Vagina (tissue), 2 donors: ENCODE measurements at places on chromosomes 6 and 20.

DNA sequence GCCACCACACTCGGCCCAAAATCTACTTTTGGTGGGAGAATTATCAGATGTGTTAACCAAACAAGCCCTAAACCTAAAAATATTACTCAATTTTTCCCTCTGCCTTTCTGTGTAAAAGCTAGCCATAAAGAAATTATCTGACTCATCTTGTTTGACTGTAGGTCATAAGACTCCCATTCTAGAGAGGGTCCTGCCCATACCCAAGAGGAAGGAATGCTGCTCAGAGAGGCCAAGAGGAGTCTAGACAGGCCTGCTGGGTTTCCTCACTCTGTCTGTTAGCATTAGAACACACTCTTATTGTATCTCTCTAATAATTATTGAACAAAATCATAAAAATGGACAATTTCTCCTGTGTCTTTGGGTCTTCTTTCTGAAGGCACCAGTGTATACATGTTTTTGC is 26.1 kb downstream of the C6orf141 start:
- H3K4me1 ChIP-seq: no peaks in the 10 kb centered on the region
- H3K36me3 ChIP-seq: no peaks in the 10 kb centered on the region
- no peak overlapping the region for H3K4me3 ChIP-seq
- no peak for DNase-seq

- H3K27ac ChIP-seq: no peak overlapping the region
- H3K4me3 ChIP-seq: no peak overlapping the region
- H3K4me1 ChIP-seq: no peaks in the 10 kb centered on the region
Observed at GRCh38 chr6:96649926-96650325, 87.0 kb downstream of the FHL5 start.

DNA sequence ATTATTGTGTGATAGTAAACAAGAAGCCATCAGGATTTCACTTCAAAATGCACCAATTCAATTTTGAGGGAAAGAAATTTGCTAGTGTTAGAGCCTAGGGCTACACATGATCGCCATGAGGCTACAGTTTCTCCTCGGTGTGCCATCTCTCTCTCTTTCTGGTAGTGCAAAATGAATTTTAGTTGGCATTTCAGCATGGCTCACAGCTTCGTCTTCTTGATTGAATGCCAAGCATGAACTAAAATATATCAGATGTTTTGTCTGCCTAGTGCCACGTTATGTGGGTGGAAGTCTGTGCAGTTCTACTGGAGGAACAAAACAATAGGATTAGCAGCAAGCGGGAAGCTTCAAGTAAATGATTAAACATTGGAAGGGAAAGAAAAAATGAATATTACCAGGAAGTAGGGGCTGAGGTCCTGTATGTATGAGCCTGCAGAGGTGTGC is 6.8 kb upstream of the MRAP2 start:
- no peak overlapping the region for H3K27ac ChIP-seq
- no peak overlapping the region for H3K4me3 ChIP-seq
- DNase-seq: no peak
- peaks cover 28% of the 10 kb centered on the region for H3K4me1 ChIP-seq
- H3K27me3 ChIP-seq: no peaks in the 10 kb centered on the region
- no peaks in the 10 kb centered on the region for H3K36me3 ChIP-seq

- no peaks in the 10 kb centered on the region for H3K36me3 ChIP-seq
- DNase-seq: no peak
Observed at GRCh38 chr20:14829906-14830305, 492.5 kb upstream of the FLRT3 start.

DNA sequence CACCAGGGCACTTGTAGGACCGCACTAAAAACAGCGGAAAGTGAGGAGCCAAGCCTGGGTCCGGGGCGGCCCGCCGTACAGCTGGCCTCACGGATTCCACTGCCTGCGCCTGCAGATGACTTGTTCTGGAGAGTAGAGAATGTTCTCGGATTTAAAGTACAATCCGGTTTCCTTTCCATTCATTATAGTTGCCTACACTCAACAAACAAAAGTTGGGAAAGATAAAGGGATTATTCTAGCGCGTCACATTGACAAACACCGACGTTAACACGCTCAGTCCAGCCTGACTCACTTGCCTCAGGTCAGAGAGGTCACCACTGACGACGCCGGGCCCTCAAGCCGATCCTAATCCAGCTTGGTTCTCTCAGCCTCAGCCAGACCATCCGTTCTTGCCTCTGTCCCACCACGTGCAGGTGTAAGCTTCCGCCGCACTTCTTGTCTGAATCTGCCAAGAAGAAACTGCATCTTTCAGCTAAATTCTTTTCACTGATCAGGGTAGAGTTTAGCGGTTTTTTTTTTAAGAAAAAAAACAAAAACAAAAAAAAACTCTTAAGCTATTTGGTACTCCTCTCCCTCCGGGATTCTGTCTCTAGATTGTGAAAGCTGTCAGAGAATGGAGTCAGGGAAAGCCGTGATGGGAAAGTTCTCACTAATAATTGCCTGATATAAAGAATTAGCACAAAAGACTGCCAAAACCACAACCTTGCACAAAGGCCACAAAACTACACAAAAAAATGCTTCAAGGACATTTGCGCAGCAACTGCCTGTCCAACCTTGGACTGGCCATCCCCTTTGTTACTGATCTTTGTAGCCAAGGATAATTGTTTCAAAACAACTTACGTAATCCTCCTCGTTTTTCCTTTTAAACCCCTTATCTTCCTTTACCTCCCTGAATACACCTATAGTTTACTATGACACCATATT is 1.1 kb upstream of the PHF10 start:
- H3K4me1 ChIP-seq: peaks cover 34% of the 10 kb centered on the region
- DNase-seq: peak; percentile 89
- no peaks in the 10 kb centered on the region for H3K27me3 ChIP-seq
- no peaks in the 10 kb centered on the region for H3K36me3 ChIP-seq
- H3K27ac ChIP-seq: peak overlapping the region; percentile 92

- H3K27me3 ChIP-seq: no peaks in the 10 kb centered on the region
- no peak overlapping the region for H3K27ac ChIP-seq
- H3K4me1 ChIP-seq: no peaks in the 10 kb centered on the region
- DNase-seq: no peak
Observed at GRCh38 chr6:122709922-122710512, 69.5 kb upstream of the FABP7 start.

DNA sequence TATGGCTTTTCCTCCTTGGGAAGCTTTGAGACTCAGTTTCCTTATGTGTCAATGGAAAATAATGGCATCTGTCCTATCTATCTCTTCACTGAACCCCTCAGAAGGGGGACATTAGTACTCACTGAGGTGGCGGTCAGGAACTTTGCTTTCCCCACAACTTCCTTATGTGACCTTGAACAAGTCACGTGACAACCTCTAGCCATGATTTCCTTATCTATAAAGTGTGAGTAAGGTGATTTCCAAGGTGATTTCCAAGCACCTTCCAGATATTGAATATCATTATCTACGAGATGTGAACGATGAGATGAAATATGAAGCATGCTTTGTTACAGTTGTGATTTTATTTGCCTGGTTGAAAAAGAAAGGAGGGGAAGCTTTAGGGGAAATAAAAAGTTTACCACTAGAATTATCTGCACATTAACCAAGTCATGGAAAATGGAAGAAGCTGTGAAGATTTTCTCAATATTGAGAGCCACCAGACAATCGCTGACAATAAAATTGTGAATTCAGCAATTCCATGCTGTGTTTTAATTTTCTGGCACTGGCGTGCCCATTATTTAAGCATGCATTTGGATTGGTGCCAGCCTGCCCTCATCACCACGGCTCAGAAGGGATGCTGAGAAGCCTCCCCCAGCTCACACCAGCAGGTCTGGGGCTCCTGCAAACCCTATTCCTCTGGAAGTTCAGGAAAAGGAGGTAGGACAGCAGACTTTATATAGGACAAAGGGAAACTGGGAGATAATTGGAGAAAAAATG is 255.3 kb downstream of the CD83 start:
- no peaks in the 10 kb centered on the region for H3K27me3 ChIP-seq
- H3K27ac ChIP-seq: no peak overlapping the region
- no peak overlapping the region for H3K4me3 ChIP-seq
- no peaks in the 10 kb centered on the region for H3K36me3 ChIP-seq

DNA sequence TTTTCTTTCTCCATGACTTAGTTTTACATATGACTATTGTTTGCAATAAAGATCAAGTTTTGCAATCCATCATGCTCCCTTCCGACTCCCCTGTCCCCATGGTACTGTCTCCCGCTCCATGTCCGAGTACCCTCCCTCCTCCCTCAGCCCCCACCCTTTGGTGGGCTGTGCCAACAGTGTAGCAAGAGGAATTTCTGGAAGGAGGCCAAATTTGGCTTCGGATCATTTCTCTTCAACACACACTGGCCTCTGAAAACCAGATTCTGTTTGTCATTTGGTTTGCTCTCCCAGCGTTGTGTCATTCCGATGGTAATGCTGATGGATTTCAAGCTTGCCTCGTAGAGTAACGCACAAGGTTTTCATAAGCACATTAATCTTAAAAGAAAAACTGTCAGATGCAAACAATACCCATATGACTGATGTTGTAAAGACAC is 22.9 kb upstream of the PAX1 start:
- H3K4me3 ChIP-seq: no peak overlapping the region
- no peak overlapping the region for H3K27ac ChIP-seq
- no peaks in the 10 kb centered on the region for H3K4me1 ChIP-seq
- no peaks in the 10 kb centered on the region for H3K36me3 ChIP-seq
- no peaks in the 10 kb centered on the region for H3K27me3 ChIP-seq

DNA sequence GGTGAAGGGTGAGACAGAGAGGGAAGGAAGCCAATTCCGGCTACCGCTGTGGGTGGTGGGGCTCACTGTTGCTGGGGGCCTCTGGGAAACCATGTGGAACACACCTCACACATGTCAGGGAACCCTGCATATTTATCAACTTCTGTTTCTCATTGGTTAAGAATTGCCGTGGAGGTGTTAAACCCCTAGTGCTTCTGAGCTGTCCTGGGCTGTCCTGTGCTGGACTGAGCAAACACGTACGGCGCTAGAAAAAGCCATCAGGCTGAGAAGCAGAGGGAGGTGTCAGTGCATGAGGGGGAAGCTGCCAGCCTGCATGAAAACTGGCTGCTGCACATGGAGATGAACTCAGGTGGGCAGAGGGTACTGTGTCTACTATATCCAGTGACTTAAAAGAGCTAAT is 103.9 kb upstream of the JAG1 start:
- H3K27me3 ChIP-seq: no peaks in the 10 kb centered on the region
- no peak for DNase-seq
- H3K4me3 ChIP-seq: no peak overlapping the region
- peaks cover 11% of the 10 kb centered on the region for H3K4me1 ChIP-seq

DNA sequence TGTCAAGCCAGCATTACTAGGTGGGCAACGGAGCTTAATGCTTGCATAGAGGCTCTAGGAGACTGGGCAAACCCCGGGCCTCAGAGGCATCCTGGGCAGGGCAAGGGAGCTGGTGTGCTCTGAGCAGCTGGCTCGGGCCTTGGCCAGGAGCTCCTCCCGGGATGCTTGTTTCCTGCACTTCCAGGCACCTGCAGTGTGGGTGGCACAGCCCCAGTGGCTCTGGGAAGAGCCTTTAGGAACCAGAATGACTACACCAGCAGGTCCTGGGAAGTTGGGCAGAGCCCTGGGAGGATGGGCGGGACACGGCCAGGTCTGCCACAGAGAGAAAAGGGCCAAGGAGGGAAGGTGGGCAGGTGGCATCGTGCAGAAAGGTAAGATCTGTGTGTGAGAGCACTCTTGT is 80.4 kb upstream of the CD93 start:
- H3K27ac ChIP-seq: no peak overlapping the region
- H3K36me3 ChIP-seq: no peaks in the 10 kb centered on the region
- H3K27me3 ChIP-seq: no peaks in the 10 kb centered on the region
- no peak overlapping the region for H3K4me3 ChIP-seq
- H3K4me1 ChIP-seq: peaks cover 8% of the 10 kb centered on the region

DNA sequence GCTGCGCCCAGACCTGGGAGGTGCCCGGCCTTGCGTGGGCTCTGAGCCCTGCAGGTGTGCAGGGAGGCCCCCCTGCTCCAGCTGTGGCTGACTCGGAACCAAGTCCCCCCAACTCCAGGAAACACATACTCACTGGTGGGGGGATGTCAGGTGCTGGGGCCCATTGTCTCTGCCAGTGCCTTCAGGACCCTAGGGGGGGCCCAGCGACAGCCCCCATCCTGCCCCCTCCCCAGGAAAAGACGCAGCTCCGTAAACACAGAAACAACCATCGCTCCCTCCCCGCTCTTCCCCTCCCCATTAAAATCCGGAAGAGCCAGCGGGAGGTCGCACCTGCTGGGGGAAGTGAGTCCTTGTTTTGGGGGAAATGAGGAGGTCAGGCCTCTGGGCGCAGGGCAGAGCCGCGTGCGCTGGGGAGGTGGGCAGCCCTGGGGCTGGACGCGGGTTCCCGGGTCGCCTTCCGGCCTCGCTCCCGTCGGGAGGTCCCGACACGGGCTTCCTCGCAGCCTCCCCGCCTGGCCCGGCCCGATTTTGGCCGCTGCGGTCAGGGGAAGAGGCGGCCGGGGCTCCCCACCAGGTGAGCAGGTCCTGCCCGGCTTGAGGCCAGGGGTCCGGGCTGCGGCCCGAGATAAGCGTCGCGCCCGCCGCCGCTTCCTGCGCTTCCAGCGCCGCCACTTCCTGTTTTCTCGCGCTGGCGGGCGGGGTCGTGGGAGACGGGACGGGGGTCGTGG is 6.2 kb downstream of the C20orf204 start:
- peak overlapping the region; percentile 33 for H3K4me3 ChIP-seq
- DNase-seq: no peak
- peaks cover 46% of the 10 kb centered on the region for H3K4me1 ChIP-seq
- no peaks in the 10 kb centered on the region for H3K36me3 ChIP-seq

DNA sequence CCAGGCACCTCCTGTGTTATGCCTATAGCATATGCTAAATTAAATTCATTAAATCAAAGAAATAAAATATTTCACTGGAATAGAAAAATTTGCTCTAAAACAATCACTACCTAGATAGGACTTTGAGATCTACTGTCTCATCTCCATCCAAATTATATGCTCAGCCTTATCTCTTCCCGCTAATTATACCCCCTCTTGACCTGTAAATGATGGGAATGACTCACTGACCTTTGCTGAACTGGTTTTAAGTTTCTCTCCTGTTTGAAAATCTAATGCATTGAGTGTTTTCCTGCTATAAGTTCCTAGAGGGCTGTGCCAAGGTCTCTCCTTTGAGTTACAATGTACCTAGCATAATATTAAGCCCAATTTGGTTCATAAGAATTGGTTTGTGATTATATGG is 110.1 kb downstream of the BMP2 start:
- H3K36me3 ChIP-seq: no peaks in the 10 kb centered on the region
- H3K27me3 ChIP-seq: no peaks in the 10 kb centered on the region
- H3K4me1 ChIP-seq: no peaks in the 10 kb centered on the region
- no peak for DNase-seq

- peaks cover 7% of the 10 kb centered on the region for H3K4me1 ChIP-seq
- H3K4me3 ChIP-seq: no peak overlapping the region
- DNase-seq: no peak
Observed at GRCh38 chr6:108362455-108362854, 67.6 kb downstream of the AFG1L start.

GRCh38 chr20:31851240-31851955 is 6.0 kb upstream of the FOXS1 start:
- no peak overlapping the region for H3K27ac ChIP-seq
- no peak overlapping the region for H3K4me3 ChIP-seq
- no peaks in the 10 kb centered on the region for H3K36me3 ChIP-seq
- H3K4me1 ChIP-seq: peaks cover 12% of the 10 kb centered on the region
- no peaks in the 10 kb centered on the region for H3K27me3 ChIP-seq

GRCh38 chr20:8621001-8621400 is 447.9 kb upstream of the PLCB4 start:
- no peak for DNase-seq
- H3K27me3 ChIP-seq: no peaks in the 10 kb centered on the region
- no peak overlapping the region for H3K27ac ChIP-seq
- H3K4me1 ChIP-seq: no peaks in the 10 kb centered on the region

GRCh38 chr20:62802026-62802712 is 2.5 kb upstream of the OGFR start:
- peaks cover 20% of the 10 kb centered on the region for H3K36me3 ChIP-seq
- H3K27ac ChIP-seq: no peak overlapping the region
- H3K27me3 ChIP-seq: no peaks in the 10 kb centered on the region
- no peak for DNase-seq
